ENCODE measurements at places on chromosomes 2 and 18. TPM values are rescaled to one million over a fixed set of nuclear protein-coding genes. Genes with fewer than 3 reads are reported as not detected.

GRCh38 chr18:8029061-8029460, 461.9 kb downstream of the PTPRM start:
- no peaks in the 10 kb centered on the region for H3K36me3 ChIP-seq
- no peak overlapping the region for H3K4me3 ChIP-seq
- H3K27me3 ChIP-seq: no peaks in the 10 kb centered on the region
- no peak overlapping the region for H3K27ac ChIP-seq
- no peaks in the 10 kb centered on the region for H3K4me1 ChIP-seq

DNA sequence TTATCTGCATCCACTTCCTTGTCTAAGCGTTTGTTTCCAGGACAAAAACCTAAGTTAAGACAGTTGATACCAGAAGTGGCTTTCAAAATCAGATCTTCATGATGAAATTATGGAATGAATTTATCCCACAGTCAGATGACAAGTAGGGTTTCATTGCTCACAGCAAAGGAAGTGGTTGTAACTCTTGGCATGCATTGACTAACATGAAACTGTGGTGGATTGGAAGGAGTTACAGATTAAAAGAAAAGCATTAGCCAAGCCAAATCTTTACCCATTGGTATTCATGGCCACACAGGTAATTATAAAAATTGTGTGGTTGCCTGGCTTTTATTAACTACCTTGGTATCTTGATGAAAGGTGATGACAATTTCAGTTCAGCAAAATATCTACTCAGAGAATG, 438.0 kb upstream of the NXPH2 start:
- DNase-seq: no peak
- H3K4me3 ChIP-seq: no peak overlapping the region
- H3K27ac ChIP-seq: no peak overlapping the region
- no peaks in the 10 kb centered on the region for H3K36me3 ChIP-seq

The FARP2 gene
- 18.3 TPM for total RNA-seq

The ABI2 gene
- total RNA-seq: 44.6 TPM

DNA sequence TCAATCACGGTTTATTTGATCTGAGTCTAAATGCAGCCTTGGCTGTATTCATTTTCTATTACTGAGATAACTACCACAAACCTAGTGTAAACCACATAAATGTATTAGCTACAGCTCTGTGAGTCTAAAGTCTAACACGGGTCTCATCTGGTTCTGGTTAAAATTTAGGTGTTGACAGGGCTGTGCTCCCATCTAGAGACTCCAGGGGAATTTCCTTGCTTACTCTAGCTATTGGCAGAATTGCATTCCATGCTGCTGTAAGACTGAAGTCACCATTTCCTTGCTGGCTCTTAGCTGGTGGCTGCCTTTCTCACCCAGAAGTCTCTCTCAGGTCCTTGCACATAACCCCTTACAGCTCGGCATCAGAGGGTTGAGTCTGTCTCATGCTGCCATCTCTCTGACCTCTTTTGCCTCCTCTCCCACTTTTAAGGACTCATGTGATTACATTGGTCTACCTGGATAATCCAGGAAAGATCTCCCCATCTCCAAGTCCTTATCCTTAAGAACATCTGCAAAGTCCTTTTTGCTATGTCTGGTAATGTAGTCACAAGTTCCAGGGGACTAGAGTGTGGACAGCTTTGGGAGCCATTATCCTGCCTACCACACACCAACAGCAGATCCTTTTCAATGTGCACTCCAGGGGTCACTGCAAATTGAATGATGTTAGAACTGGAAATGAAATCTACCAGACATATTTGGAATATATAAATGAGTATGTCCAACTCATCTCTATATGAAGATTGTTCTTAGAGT, 207.0 kb upstream of the AGAP1 start:
- H3K27me3 ChIP-seq: peaks cover 8% of the 10 kb centered on the region
- H3K4me1 ChIP-seq: no peaks in the 10 kb centered on the region
- H3K4me3 ChIP-seq: no peak overlapping the region
- DNase-seq: no peak
- no peaks in the 10 kb centered on the region for H3K36me3 ChIP-seq

DNA sequence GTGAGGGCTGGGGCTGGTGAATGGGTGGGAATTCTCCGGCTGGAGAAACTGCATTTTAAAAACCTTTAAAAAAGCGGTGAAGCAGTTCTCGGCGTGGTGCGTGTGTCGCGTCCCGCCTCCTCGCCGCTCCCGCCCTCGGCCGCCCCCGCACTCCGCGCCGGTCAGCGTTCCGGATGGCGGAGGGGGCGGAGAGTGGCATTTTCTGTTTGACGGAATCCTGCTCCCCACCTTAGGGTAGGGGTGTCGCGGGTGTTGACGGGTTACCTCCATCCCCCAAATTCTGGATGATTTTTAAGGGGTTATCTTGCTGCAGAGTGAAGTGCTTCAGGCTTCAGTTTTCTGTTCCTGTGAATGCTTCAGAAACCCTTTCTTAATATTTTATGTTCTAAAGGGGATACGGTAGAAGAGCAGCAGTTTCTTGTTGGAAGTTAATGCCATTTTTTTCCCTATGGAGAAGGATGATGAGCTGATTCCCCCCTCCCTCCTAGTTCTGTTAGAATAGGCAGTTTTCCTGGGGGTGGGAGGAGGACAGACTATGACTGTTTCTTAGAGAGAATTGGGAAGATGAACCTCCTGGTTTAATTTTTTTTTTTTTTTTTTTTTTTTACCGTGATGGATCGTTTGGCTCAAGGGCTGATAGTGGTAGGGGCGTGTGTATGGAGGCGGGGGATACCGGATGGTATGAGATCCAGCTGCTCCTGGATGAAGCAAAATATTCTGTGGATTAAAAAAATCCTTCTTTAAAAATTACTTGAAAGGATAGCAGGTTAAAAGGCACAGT, 756 bp downstream of the ABI2 start:
- peak overlapping the region; percentile 90 for H3K4me3 ChIP-seq
- peaks cover 19% of the 10 kb centered on the region for H3K4me1 ChIP-seq
- H3K27me3 ChIP-seq: peaks cover 4% of the 10 kb centered on the region
- DNase-seq: peak; percentile 63

The CCDC178 gene
- not detected for total RNA-seq

GRCh38 chr2:10668402-10669012, 21.3 kb downstream of the NOL10 start:
- DNase-seq: no peak
- peaks cover 8% of the 10 kb centered on the region for H3K36me3 ChIP-seq
- peaks cover 3% of the 10 kb centered on the region for H3K4me1 ChIP-seq
- H3K27me3 ChIP-seq: no peaks in the 10 kb centered on the region

GRCh38 chr18:69658685-69659084, 258.0 kb downstream of the DOK6 start:
- no peaks in the 10 kb centered on the region for H3K36me3 ChIP-seq
- H3K27ac ChIP-seq: no peak overlapping the region
- no peak for DNase-seq
- H3K4me3 ChIP-seq: no peak overlapping the region
- H3K4me1 ChIP-seq: no peaks in the 10 kb centered on the region

The DNAJC5G gene
- total RNA-seq: not detected

- no peak for DNase-seq
- H3K27ac ChIP-seq: no peak overlapping the region
- no peak overlapping the region for H3K4me3 ChIP-seq
- peaks cover 12% of the 10 kb centered on the region for H3K36me3 ChIP-seq
- peaks cover 4% of the 10 kb centered on the region for H3K4me1 ChIP-seq
Observed at GRCh38 chr2:12050396-12050795, 304.0 kb downstream of the LPIN1 start.

The ZNF532 gene
- total RNA-seq: 4.0 TPM

All from activated naive CD8-positive, alpha-beta T cell treated with anti-CD3 and anti-CD28 coated beads, Interleukin-2, amount 10 ng/mL, durations not matched to agents 7 days and 5 days (primary cell).